ENCODE measurements at places on chromosomes 4 and X.
A peak's percentile ranks its signal among the peaks of the same experiment; 100 is the strongest.

GRCh38 chrX:15340867-15341266 lies 5.5 kb upstream of the PIGA start:
- no peak for DNase-seq

- no peak for DNase-seq
Measured at GRCh38 chrX:121106484-121107235, 59.2 kb downstream of the GLUD2 start.

GRCh38 chr4:87030755-87031441 lies 96.1 kb downstream of the AFF1 start:
- peak; percentile 70 for DNase-seq

DNA sequence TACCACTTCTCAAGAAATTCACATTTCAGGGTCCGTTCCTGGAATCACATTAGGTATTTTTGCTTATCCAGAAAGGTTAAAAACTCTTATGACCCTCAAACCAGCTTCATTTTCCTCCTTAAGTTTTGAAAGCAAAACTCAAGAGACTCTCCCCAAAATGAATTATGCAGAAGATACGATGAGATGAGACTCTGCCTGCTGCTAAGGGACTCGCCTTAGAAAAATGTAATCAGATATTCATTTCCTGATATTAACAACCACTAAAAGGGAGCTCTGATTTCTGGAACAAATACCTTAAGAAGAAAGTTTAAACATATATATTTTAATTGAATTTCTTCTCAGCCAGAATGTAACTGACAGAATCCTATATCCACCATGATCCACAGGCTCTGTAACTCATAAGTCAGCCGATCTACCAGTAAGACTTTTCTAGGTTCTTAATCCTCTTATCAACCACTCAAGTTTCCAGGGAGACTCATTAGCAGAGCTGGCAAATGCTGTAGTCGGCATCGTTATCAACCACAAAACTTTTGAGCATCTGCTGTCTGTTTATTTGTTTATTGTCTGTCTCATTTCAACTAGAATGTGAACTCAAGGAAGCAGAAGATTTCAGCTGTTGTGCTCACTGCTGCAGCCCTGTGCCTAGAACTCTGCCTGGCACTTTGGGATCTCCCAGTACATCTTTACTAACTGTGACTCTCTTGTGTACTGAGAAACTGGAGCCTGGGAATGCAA lies 112.5 kb downstream of the LDB2 start:
- peak; percentile 18 for DNase-seq

DNA sequence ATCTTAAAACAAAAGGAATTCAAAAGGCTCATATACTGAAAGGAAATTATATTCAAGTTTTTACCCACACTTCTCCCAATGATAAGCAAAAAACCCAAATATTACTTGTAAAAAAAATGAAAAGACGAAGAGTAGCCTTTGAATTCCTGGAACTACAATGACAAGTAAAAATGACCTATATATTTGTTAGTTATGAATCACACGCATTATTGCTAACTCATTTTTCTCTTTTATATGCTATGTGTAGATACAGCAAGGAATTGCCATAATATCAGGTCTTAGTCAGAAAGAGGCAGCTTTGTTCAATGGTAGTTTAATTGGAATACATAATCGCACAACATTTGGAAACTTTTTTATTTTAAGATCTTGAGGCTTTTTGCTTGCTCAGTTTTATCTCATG lies 22.7 kb upstream of the ASB5 start:
- DNase-seq = no peak

DNA sequence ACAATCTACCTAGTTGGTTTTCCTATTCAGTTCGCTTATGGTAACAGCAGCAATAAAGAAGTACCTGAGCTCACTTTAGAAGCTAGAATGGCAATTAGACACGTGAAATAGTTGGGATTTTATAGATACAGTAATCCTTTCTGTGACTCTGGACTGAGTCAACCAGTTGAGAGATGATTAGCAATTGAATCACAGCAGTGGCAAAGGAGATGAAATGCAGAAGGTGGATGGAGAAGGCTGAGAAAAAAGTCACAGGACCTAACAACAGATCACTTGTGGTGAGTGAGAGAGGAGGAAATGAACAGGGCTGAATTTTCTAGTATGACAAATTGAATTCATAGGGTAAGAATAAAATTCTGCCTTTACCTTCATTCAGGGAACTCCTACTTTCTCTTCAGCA lies 197.1 kb upstream of the MAGEB18 start:
- no peak for DNase-seq

- DNase-seq = peak; percentile 13
Measured at GRCh38 chr4:26719954-26720552, 136.2 kb downstream of the TBC1D19 start.

DNA sequence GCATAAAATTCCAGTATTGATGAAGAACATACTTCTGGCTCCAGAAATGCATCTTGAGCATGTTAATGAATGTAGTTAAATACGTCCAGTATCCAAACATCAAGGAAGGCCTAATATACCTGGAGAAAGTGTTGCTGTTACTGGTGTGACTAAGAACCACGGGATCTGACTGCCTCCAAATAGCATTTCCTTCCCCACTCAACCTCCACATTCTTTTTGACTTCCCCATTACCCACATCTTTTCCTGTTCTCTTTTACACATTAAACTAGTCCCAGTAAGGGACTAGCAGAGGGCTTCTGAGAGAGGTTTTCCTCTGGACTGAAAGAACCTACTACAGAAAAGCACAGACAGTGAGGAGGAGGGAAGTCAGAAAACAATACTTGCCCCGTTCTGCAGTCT lies 482.8 kb upstream of the HTR2C start:
- no peak for DNase-seq

DNA sequence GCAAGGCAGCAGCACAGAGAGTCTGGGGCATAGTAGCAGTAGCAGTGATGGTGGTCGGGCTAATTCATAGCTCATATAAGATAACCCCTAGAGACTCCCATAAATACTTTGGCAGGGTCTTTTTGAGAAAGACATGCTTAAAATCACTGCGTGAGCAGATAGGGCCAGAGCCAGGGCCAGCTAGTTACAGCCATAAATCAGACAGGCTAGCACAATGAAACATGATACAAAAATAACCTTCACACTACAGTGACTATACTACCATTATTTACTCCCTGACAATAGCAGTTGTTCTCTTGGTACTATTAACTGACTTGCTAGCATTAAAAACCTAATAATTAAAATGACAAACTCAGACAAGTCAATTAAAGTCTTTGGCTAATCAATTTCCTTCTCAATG lies 295.9 kb downstream of the SMARCA1 start:
- no peak for DNase-seq

DNA sequence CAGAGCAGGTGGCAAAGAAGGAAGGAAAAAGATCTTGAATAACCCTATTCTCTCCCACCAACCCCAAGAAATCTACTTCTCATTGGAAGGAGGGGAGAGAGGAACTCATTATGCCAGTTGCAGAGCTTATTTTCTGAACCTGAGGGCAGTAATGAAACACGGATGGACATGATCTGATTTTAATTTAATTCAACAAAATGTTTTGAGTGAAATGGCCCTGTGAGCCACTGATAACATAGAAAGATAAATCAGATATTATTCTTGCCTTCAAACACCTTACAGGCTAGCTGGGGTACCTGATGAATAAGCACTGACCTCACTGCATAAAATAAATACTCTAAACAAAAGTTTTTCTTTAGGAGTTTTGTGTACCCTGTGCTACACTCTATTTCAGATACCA lies 30.3 kb downstream of the DAPP1 start:
- no peak for DNase-seq

- no peak for DNase-seq
Measured at GRCh38 chrX:122500556-122500955, 683.5 kb upstream of the GRIA3 start.

GRCh38 chr4:24930151-24930550 lies 17.3 kb upstream of the CCDC149 start:
- no peak for DNase-seq

GRCh38 chrX:137044893-137045292 lies 11.1 kb upstream of the GPR101 start:
- DNase-seq = no peak

- DNase-seq = no peak
Measured at GRCh38 chr4:4379540-4380087, 7.3 kb upstream of the NSG1 start.

- DNase-seq = no peak
Measured at GRCh38 chr4:134762053-134762452, 560.5 kb upstream of the PABPC4L start.

GRCh38 chr4:20487852-20488251 lies 212.4 kb upstream of the PACRGL start:
- no peak for DNase-seq

DNA sequence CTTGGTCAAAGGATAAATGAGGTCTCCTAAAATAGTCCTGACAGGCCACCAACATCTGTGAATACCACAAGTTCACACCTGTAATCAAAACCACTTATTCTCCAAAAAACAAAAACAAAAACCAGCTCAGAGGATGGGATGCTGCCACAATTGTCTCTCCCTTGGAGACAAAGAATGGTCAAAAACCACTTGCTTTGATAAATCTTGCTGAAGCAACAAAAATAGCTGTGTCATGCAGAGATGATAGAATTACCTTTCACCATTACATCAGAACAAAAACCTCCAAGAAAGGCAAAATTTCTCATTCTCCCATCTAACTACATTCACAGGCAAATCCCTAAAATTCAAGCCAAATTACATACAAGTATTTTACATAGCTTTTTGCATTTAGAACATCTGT lies 180.4 kb downstream of the MAML3 start:
- DNase-seq = no peak

DNA sequence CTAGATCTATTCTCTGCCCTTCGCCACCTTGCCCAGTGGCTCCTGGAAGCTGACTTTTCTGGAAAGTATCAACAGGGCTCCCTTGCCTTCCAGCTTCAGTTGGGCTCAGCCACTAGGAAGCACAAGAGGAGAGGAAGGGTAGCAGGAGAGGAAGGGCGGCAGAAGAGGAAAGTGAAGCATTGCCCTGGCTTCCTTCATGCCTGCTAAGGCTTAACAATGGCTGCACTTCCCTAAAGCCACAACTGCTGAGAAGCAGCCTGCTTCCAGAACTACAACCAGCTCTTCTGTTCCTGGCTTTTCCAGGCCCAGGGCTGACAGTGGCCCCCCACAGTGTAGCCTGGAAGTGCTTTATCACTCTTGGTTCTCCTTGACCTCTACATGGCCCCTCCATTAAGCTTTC lies 29.1 kb upstream of the PGM2 start:
- no peak for DNase-seq

GRCh38 chr4:61428950-61429349 lies 228.8 kb downstream of the ADGRL3 start:
- DNase-seq = no peak

DNA sequence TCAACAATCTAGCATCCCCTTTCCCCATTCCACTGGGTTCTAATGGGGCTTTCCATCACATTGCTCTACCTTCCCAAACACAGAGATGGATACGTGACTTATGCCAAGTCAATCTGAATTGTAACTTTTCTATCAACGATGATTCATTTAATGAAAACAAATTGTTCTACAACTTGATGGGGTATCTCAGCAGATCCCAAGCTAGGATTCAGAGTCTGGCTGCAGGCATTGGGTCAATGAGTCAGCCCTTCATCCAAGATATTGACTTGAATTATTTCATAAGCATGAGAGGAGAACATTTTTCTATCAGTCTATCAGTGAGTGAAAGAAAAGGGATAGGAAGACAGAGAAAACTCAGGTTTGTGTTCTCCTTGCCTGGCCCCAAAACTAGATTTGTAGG lies 15.0 kb upstream of the HPGDS start:
- DNase-seq = no peak

- no peak for DNase-seq
Measured at GRCh38 chrX:149829751-149830191, 48.0 kb downstream of the MAGEA9 start.

- no peak for DNase-seq
Measured at GRCh38 chr4:37138789-37139188, 105.8 kb upstream of the NWD2 start.

DNA sequence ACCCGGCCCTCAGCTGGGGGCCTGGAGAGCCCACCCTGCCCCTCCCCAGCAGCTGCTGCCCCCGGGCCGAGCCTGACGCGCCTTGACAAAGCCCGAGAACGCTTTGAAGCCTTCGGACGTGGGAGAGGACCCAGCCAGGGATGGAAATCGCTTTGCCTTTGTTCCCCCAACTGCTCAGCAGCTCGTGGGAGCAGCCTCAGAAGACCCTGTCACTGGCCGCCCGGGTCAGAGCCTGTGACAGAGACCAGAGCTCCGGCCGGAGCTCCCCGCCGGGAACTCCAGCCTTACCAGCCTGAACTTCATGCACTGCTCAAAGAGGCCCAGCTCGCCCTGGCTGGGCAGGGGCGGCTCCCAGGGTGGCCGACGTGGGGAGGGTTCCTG lies 2.6 kb upstream of the SLC6A8 start:
- peak; percentile 56 for DNase-seq

- no peak for DNase-seq
Measured at GRCh38 chrX:43003204-43003565, 225.2 kb upstream of the PPP1R2C start.

DNA sequence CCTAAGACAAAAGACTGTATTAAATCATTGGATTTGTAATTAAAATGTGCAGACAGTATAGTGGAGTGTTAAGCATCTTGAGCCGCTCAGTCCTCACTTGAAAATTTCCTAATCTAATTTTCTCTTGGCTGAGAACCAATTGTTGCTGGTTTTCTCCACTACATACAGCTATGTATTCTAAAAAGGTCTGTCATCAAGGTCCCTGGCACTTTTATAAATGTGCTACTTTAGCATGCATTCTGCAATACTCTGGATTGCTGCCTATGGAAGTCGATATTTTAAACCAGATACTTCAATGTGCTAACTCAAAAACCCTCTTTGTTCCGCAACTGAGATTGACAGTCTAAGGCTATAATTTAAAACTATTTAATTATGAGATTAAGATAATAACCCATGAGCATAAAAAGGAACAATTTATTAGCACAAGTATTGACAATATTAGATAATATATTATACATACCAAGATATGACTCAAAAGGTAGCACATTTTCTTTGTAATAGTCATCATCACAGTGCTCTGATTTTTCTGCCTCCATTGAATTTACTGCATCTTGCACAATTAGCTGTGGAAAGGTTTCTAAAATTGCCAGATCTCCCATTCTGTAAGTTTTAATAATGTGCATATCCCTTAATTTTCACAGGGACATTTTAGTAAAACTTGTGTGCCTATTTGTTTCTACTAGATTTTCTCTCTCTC lies 815.1 kb downstream of the ADGRL3 start:
- no peak for DNase-seq

- DNase-seq = no peak
Measured at GRCh38 chr4:113659127-113659526, 102.4 kb downstream of the CAMK2D start.

GRCh38 chr4:27129871-27130366 lies 269.3 kb downstream of the STIM2 start:
- no peak for DNase-seq

DNA sequence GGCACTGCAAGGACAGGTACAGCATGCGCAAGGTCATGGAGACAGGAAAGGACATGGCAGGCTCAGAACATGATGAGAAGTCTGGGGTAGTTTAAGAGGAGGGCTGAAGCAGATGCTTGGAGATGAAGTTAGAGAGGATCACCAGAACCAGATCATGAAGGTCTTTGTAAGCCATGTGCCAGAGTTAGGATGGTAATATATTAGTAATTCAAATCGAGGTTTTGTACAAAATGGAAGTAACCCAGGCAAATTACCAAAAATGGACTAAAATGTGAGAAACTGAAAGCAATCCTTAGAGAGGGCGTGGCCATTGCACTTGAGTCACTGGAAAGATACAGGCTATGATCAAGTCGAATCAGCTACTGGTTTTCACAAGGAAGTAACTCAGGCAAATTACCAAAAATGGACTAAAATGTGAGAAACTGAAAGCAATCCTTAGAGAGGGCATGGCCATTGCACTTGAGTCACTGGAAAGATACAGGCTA lies 13.5 kb downstream of the RXFP1 start:
- no peak for DNase-seq

- DNase-seq = no peak
Measured at GRCh38 chr4:89497517-89498308, 190.1 kb upstream of the GPRIN3 start.

Data from cardiac muscle cell (in vitro differentiated cells and primary cell).